ENCODE measurements at places on chromosomes 7 and 10.

DNA sequence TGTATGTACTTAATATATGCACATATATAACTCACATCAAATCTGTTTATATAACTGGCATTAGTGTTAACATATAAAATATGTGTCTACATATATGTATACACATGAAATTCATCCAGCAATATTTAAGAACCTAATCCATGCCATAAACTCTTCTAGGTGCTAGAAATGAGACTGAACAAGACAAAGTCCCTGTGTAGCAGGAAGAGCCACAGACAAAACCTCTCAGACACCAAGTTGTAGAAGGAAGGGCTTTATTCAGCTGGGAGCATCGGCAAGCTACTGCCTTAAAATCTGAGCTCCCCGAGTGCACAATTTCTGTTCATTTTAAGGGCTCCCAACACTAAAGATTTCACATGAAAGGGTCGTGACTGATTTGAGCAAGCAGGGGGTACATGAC lies 52.5 kb downstream of the CRPPA start:
- DNase-seq = no peak

GRCh38 chr7:5694912-5695726 lies 86.3 kb downstream of the RNF216 start:
- peak; percentile 49 for DNase-seq

- DNase-seq = no peak
Measured at GRCh38 chr7:92251181-92251580, 5.4 kb downstream of the ANKIB1 start.

GRCh38 chr10:73215749-73216148 lies 31.3 kb downstream of the DNAJC9 start:
- DNase-seq = no peak

DNA sequence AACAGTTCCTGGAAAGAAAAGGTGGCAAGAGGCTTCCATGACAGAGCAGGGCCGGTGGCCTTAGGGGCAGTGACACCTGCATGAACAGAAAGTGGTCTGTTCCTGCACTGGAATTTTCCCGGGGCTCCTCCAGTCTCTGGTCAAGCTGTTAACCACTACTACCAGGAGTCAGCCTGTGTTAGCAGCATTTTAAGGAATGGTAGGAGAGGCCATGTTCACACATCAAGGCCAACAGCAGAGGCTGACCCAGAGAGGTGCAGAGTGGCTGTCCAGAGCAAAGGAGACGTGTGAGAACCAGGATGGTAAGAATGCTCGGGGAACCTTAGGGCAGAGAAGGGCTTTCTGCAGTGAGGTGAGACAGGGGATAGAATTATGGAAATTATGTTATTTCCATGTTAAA lies 8.5 kb downstream of the H2BK1 start:
- DNase-seq = no peak

DNA sequence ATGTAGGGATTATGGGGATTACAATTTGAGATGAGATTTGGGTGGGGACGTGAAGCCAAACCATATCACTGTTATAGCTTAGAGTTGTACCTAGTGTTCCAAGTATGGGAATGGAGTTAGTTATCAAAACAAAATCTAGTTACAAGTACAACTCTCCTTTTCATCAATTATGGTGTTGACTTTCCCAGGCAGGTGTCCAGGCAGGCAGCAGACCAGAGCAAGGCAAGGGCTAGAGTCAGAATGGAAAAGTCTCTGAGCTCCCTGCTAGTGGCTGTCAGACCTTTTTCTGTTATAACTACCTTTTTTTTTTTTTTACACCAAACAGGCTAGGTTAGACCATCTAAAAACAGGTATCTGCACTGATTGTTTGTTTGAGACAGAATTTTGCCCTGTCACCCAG lies 29.2 kb downstream of the PTER start:
- DNase-seq = no peak

- no peak for DNase-seq
Measured at GRCh38 chr7:157500171-157500960, 163.6 kb downstream of the DNAJB6 start.

- DNase-seq = no peak
Measured at GRCh38 chr7:158256091-158256816, 331.4 kb downstream of the PTPRN2 start.

DNA sequence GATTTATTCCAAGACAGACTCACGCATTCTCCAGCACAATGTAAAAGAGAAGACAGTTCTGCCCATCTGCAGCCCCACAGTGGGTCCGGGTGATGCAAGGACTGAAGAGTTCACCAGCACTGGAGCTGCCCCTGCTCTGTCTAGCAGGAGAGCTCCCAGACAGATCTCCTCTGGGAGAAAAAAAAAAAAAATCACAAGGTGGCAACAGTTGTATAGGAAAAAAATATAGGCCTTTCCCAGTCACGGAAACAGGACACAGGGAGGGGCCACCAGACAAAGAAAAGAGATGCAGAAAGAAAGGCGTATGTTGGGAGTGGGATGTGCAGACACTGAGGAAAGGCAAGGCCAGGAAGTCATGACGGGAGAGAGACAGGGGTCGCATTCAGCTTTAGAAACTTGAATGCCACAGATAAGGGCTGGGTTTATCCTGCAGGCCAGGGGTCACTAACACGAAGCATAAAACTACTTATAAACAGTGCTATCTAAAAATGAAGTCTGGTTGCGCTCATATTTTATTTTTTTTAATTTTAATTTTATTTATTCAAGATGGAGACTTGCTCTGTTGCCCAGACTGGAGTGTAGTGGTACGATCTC lies 54.1 kb downstream of the FAM171A1 start:
- no peak for DNase-seq

DNA sequence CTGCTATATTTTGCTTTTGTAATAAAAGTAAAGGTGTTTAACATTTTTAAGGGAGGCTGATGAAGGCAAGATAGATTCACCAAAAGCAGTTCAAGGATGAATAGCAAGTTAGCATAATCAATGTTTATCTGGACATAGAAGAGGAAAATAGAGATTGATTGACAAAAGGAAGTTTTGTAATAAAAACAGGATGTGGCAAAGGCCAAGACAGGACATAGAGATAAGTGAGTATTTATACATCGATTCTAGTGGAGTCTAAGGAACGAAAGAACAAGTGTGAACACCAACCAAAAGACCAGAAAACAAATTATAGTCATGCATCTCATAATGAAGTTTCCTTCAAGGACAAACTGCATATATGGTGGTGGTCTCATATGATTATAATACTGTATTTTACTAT lies 123.8 kb downstream of the CCDC71L start:
- DNase-seq = no peak

DNA sequence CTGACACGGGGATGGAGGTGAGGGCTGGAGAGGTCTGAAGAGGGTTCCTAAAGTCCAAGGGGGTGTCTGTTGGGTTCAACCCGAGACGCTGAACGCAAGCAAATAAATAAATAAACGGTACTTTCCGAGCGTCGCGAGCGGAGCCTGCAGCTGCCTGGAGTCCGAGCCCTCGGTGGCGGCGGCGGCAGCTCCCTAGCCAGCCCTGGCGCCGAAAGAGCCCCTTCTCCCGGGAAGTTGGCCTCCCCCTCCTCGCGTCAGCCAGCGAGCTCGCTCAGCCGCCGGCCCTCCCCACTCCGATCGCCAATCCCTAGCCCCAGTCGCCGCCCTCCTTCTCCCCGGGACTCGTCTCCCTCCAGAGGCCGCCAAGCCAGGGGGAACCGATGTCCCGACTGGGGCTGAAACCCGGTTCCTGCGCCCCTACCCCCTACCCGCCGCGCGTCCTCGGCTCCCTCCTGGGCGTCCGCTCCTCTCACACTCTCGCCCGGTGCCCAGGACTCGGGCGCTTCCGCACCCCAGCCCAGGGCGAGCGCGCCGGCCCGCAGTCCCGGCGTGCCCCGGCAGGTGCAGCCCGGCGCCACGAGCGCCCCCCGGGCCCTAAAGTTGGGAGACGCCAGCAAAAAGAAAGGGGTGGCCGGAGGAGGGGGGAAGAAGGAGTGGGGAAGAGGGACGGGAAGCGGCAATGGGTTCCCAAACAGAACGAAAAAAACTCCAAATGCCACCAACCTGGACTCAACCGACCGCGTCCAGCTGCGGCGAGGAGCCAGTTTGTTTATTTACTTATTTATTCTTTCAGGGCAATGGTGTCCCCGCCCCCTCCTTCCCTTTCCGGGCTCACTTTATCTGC lies at the start of gene GFRA1:
TSS of gene GFRA1 (minus strand) at position 767 of the 844 bp plus-strand sequence. CDS start 1,177 bp downstream, outside the sequence.
- no peak for DNase-seq

DNA sequence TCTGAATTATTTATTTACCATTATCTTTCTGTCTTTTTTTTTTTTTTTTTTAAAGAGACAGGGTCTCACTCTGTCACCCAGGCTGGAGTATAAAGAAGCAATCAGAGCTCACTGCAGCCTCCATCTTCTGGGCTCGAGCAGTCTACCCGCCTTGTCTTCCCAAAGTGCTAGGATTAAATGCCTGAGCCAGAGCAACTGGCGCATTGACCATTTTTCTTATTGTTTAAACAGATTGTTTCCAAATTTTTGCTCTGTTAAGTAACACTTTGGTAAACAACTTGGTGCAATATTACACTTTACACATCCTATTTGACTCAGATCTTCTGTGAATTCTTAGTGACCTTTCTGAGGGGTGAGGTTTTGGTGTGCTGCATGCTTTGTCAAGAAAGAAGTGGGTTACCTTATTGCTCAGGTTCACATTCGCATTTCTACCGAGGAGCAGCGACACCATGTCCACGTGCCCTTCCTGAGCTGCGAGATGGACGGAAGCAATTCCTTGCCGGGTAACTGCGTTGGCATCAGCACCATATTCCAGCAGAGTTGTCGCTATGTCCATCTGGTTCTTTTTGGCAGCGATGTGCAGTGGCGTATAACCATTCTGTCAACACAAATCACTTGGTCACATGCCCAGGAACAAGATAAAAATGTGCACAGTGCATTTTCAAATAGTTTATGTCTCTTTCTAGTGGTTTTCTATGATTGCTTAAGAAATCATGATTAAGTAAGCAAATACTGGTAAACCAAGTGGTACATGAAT lies 203.2 kb downstream of the ANK3 start:
- DNase-seq = no peak

- no peak for DNase-seq
Measured at GRCh38 chr7:65927489-65928448, 54.2 kb downstream of the GUSB start.

DNA sequence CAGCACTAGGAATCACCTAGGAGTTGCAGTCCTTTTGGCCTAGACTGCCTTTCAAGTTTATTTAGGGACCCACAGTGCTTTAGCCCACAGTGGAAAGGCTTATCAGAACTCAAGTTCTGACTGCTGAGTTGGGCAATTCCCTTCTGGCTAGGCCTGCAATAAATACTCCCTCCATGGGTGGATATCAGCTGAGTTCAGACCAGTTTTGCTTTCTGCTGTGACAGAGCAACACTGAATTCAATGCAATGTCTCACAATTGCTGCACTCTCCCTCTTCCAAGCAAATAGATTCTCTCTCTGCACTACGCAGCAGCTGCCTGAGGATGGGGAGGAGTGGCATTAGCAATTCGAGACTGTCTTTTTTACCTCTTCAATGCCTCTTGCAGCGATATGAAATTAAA lies 1153.3 kb downstream of the SORCS1 start:
- DNase-seq = no peak

DNA sequence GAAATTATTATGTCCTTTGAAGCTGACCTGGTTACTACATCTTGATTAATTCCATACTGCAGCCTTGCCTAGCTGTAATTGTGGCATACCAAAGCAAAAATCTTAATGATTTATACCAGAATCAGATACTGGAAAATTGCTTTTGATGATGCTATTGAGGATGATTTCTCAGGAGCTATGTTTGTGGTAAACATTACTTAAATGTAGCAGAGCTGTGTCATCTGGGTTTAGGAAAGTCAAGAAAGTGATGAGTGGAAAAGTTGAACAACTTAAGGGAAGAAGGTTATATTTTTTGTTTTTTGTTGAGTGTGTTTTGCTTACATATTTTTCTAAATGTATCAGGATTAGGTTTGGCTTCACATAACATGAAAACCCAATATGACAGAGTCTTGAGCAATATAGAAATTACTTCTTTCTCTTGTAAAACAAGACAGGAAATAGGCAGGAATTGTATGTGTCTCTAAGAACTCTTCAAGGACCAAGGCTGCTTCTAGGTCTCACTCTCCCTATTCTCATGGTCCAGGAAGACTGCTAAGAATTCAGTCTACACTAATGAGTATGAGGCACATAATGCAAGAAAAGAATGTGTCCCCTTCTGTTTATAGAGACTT lies 87.6 kb upstream of the MTPN start:
- no peak for DNase-seq
